ENCODE measurements at places on chromosomes 16 and 17. TPM values are rescaled to one million over a fixed set of nuclear protein-coding genes. Genes with fewer than 3 reads are reported as not detected.

Gene TEX14
- total RNA-seq, result 0.08 TPM

Gene SMIM5
- not detected for total RNA-seq

Gene SCNN1B
- total RNA-seq, result not detected

Gene CES1
- total RNA-seq, result not detected

Gene HOXB1
- total RNA-seq, result not detected

Data from chondrocyte (in vitro differentiated cells).